RKO (cell line): ENCODE measurements at places on chromosomes 11 and 22.
A peak's percentile ranks its signal among the peaks of the same experiment; 100 is the strongest.

DNA sequence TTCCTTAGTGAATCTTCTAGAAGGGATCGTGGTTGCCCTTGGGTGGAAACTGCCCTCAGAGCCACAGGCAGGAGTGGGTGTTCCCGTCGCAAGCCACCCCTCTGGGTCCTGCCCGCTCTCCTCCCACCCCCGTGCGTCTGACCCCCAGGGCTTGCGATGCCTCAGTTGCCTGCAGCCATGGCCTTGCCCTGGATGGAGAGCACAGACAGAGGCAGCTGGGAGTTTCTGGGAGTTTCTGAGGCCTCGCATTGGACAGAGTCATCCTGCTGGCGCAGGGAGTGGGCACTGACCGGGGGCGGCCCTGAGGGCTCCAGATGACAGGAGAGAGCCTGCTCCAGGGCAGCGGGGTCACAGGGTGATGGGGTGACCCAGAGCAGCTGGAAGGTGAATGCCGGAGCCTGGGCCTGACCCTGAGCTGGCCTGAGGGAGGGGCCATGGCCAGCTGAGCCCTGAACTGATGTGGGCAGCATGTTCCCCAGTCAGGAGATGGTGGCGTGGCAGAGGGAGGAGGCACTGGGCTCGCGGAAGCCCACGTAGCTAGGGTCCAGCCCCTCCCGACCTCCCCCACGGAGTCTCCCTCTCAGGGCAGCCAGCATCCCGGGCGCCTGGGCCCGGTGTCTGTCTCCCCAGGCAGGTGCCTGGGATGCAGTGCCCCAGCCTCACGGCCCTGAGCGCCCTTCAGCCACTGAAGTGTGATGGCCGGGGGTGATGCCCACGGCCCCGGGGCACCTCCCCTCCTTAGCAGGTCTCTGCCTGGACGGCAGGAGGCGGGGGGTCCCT is 1236.2 kb downstream of the BRD1 start:
- DNase-seq: no peak

DNA sequence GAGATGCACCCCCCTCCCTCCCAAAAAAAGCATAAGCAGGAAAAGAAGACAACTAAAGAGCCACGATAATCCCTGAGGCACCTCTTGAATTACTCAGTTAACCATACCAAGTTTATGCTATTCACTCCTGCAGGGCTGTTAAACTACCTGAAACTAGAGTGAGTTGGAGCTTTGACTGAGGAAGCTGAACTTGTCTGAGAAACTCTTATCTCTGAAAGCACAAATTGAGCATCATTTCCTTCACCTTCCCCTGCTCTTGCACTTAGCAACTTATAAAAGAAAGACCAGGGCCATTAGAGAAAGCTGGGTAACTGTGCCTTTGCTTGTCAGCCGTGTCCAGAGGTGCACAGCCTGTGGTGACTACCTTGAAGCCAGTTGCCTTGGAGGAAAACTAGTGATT is 745.6 kb downstream of the NELL1 start:
- no peak for DNase-seq

GRCh38 chr11:83122050-83122449 is 34.9 kb upstream of the PCF11 start:
- DNase-seq: no peak

DNA sequence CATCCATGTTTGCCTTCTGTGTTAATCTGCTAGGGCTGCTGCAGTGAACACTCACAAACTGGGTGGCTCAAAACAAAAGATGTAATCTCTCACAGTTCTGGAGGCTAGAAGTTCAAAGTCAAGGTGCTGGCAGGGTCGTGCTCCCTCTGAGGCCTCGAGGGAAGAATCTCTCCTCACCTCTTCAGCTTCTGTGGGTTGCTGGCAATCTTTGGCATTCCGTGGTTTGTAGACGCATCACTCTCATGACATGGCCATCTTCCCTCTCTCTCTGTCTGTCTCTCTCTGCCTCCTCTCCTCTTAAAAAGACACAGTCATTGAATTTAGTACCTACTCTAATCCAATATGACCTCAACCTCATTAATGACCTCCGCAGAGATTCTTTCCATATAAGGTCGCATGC is 78.8 kb downstream of the TSPAN18 start:
- DNase-seq: no peak

GRCh38 chr11:100887659-100888058 is 200.6 kb downstream of the ARHGAP42 start:
- no peak for DNase-seq

DNA sequence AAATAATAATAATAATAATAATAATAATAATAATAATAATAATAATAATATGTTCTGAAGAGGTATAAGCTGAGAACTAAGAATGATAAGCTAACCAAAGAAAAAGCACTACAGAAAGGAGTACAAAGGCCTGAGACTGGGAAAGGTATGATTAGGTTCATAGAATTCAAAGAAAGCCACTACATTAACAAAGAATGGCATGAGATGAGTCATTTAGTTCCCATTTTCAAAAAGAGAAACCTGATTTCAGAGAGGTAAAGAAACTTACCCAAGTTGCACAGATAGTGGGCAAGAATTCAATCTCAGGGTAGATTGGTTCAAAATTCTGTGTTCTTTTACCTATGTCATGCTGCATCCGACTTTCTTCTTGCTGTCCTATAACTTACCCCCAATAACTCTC is 350.9 kb downstream of the TTC28 start:
- no peak for DNase-seq

GRCh38 chr22:19466126-19466716 is 12.8 kb downstream of the UFD1 start:
- DNase-seq: no peak

GRCh38 chr11:16986434-16987204 is 27.6 kb downstream of the PLEKHA7 start:
- DNase-seq: no peak

- no peak for DNase-seq
These were observed 104.9 kb downstream of the VPREB1 start for GRCh38 chr22:22349455-22349836.

DNA sequence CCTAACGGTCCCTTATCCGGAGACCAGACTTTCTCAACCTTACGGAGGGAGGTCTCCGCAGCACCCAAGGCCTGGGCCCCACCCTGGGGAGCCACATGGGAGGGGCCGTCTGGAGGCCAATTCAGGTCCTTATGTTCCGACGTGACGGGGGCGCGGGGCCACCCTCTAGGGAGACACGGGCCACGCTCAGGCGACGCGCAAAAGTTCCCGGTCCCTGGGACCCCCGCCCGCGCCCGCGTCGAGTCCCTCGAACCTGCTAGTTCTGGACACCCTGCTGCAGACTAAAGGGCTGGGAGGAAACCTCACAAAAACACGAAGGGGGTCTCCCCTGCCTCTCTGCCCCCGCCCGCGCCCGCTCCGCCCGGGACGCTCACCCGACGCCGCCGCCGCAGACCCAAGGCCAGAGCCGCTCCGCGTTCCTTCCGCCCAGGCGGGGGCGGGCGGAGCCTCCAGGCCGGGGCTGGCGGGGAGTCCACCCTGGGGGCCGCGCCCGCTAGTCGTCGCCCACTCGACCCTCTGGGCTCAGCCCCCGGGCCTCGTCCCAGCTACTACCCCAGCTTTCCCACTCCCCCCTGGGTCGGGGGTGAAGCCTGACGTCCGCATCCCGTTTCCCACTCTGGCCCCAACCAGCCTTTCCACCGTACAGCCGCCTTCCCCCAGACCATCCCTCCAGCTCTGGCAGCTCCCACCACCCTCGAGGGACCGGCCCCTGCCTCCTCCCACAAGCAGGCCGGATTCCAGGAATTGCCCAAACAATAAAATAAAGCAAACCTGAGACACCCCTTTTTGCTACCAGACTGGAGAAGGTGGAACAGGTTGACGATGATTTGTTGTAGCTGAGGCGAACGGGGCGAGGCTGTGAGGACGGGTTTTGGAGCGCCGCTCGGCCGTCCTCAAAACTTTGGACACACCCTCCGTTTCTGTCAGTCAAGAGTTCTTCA is 2.7 kb downstream of the RNH1 start:
- DNase-seq: no peak

GRCh38 chr11:100918551-100919500 is 210.8 kb downstream of the PGR start:
- DNase-seq: no peak

GRCh38 chr22:31630331-31631329 is 31.4 kb downstream of the PISD start:
- peak; percentile 91 for DNase-seq

GRCh38 chr11:109490953-109491635 is 69.1 kb downstream of the C11orf87 start:
- DNase-seq: no peak

- DNase-seq: no peak
These were observed 615 bp downstream of the POLD4 start for GRCh38 chr11:67352546-67353316.

DNA sequence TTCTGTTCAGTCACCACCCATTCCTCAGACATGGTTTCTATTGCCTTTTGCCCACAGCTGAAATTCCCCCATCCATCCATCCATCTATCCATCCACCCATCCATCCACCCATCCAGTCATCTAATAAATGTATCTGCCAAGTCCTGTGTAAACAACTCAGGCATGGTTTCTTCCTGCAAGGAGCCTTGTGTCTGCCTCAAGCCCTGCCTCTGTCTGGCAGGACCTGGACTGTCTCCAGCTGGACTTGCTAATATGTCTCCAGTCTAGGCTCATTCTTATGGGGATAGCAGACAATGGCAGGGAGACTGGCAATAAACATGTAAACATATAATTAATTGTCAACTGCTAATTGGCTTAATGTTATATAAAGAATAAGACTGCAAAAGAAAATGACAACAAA is 64.7 kb upstream of the AMPD3 start:
- DNase-seq: no peak

GRCh38 chr11:132859306-132859705 is 673.0 kb downstream of the OPCML start:
- no peak for DNase-seq

GRCh38 chr11:91305402-91305801 is 919.2 kb upstream of the FAT3 start:
- DNase-seq: no peak

DNA sequence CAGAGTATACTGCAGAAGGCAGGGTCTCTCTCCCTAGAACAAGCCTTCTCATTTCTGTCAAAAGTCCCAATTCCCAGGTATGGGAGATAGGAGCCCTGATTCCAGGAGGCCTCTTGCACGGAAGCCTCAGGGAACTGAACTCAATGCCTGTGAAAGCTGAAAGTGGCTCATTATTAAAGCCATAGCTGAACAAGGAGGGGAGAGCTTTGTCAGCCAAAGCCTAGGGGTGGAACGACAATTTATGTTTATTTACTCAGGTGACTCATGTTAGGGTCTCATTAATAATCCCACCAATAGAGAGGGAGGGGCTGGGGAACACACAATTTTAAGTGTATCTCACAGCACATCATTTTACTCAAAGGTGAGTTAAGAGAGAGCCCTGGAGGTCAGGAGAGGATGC is 44.9 kb downstream of the DSCAML1 start:
- no peak for DNase-seq

- peak; percentile 99 for DNase-seq
These were observed 3.0 kb downstream of the C11orf68 start for GRCh38 chr11:65915821-65916251.

DNA sequence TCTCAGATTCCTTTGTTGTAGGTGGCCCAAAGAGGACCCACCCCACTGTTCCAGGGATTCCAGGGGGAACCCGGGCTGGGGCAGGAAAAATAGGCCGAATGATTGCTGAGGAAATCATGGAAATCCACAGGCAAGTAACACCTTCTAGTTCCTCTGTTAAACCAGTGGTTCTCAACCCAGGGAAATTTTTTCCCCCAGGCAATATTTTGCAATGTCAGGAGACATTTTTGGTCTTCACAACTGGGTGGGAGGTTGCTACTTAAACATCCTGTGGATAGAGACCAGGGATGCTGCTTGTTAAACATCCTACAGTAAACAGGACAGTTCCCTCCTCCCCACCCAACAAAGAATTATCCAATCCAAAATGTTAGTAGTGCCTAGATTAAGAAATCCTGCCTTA is 84.7 kb downstream of the BTBD10 start:
- DNase-seq: no peak

- no peak for DNase-seq
These were observed 12.2 kb downstream of the OR4B1 start for GRCh38 chr11:48228761-48229160.

DNA sequence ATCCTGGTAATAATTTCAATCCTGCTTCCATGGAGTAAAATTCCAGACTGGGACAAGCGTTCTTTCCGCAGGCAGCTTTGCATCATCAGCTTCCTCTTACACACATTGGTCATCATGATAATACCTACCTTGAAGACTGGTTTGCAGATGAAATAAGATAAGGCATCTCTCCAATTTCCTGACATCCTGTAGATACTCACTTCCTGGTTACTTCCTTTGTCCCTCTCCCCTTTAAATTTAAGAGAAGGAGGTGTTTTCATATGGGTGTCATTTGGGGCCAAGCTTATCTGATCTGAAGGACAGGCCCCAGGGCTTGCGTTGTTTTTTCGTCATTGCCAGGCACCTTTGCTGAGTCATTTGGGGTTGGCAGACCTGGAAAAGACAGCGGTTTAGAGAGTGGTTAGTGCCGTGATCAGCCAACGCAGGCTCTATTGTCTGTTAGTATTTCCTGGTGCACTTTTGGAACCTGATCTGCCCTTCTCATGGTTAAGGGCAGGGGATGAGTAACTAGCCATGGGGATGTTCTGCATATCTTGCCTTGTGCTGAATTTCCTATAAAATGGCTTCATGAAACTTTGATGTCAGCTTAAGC is 24.1 kb downstream of the GRAMD1B start:
- DNase-seq: peak; percentile 7

DNA sequence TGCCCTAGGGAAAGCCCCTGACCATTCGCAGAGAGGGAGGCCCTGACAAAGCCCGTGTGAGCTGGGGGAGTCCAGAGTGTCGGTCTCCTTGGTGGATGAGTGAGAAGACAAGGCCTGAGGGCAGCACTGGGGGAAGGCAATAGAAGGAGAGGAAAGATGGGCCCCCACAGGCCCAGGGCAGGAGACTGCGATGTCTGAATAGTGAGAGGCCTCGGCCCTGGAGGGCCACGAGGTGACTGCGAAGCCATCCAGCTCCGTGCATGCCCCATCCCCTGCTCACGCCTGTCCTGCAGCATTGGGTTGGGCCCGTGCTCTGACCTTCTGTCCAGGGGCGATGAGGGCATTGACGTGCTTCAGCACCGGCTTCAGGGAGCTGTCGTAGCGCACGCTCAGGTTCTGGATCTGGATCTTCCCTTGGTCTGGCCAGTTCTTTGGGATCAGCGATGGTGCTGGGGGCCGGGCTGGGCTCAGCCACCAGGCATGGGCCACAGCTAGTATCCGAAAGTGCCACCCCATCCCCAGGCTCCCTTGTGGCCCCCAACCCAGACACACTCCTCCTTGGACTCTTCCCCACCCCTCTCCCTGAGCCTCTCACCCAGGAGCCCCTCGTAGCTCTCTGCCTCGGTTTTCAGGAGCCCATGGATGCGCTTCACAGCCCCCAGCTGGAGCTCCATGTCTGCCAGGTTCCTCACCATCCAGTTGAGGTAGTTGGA is 8.3 kb upstream of the KCNJ11 start:
- DNase-seq: no peak

- no peak for DNase-seq
These were observed 105.8 kb downstream of the SERGEF start for GRCh38 chr11:17907046-17907445.
